A673 (cell line): ENCODE measurements at places on chromosomes 3 and 15.

DNA sequence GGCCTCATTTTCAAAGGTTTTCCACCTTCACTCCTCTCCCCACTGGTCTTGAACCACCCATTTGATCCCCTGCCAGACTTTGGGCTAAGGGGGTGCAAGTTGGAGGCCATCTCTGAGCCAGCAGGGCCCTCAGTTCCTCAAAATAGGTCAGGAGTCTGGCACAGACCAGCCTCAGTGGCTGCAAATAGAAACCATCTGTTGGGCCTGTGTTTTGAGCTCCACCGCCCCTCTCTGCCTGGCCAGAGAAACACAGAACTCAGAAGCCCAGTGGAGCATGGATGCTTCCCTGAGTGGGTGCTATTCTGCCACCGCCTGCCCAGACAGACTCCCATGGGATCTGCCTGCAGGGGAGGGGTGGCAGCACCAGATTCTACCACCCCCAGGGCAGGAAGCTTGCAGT lies 56.3 kb downstream of the CORO2B start:
- DNase-seq: no peak

DNA sequence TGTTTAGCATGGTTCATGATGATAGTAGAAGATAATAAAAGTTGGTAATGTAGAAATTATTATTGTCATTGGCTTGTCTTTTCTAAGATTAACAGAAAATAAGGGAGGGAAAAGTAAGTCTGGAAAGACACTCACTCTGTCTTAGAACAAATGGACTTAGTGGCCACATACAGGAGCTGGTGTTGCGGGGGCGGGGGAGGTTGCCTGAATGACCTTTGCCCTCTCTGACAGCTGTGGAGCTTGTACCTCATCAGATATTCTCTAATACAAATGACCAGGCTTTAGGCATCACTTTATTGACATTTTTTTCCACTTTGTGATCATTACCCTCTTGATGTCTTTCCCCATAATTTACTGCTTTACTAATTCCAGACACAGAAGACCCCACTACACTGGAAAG lies 5.9 kb downstream of the TAGLN3 start:
- no peak for DNase-seq

DNA sequence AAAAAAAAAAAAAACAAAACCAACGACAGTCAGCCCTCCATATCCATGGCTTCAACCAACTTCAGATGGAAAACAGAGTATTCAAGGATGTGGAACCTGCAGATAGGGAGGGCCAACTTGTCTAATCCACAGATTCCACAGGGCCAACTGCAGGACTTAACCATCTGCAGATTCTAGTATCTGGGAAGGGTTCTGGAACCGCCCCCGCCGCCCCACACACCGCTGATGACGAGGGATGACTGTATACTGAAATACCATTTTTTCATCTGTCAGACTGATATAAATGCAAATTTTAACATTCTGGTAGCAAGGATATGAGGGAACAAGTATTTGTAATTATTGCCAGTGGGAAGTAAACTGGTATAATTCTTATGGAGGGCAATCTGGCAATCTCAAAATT lies 29.5 kb downstream of the ADPGK start:
- DNase-seq: no peak

DNA sequence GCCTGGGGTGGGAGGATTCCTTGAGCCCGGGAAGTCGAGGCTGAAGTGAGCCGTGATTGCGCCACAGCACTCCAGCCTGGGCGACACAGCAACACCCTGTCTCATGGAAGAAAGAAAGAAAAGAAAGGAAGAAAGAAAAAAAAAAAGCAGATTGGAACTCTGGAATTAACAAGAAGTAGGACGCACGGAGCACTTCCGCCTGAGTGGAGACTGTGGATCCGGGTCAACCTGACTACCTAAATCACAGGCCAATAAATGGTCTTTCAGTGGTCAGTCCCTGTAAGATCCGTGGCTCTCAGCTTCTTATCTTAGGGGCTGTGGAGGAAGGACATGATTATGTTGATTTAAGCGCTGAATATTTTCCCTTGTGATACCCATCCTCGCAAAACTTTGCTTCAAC lies 2.4 kb upstream of the PPARG start:
- no peak for DNase-seq

GRCh38 chr3:66795365-66795764 lies 202.7 kb upstream of the KBTBD8 start:
- DNase-seq: no peak

DNA sequence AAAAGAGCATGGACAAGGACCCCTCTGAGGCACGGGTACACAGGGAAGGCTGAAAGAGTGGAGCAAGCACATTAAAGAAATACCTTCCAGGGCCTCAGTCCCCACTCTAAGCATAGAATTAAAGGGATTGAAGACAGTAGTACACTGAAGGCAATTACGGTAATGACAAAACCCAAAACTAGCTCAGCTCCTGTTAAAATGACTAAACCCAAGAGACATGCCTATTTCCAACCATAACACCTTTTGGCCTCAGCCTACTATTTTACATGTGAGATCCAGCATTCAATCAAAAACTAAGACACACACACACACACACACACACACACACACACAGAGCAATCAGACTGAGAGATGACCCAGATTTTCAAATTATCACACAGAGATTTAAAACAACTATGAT lies 19.8 kb downstream of the MAP4 start:
- no peak for DNase-seq

- no peak for DNase-seq
These were observed 131.7 kb upstream of the ZBED2 start for GRCh38 chr3:111726788-111727305.

GRCh38 chr15:44595246-44595645 lies 58.3 kb downstream of the EIF3J start:
- no peak for DNase-seq

GRCh38 chr3:152271501-152272236 lies 2.9 kb downstream of the MBNL1 start:
- DNase-seq: no peak

DNA sequence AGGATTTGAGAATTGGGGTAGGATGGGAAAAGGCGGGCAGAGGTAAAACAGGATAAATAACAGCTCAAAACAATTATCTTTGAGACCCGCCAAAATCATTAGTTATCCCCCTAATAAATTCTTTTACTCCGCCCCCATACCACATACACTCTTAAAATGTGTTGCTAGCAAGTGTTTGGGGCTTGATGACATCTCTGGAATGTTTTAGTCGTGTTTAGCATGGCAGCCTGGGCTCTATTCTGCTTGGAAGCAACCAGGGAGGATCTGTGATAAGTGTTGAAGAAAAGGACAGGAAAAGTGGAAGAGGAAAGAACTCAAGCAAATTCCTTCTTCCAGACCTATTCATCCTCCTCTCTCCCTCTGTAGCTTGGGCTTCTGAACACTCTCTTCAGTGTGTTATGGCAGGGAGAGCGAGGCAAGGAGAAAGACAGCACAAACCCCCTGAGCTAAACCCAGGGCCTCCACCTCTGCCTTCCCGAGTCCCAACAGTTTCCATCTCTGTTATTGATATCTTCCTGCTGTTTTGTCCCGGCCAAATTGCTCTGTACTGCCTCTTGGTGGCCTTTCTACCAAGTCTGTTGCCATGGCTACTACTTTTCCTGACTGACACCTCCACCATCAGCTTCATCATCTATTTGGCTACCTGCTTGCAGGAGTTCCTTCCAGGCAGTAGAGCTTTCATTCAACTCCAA lies 135.8 kb downstream of the RPL22L1 start:
- DNase-seq: no peak

DNA sequence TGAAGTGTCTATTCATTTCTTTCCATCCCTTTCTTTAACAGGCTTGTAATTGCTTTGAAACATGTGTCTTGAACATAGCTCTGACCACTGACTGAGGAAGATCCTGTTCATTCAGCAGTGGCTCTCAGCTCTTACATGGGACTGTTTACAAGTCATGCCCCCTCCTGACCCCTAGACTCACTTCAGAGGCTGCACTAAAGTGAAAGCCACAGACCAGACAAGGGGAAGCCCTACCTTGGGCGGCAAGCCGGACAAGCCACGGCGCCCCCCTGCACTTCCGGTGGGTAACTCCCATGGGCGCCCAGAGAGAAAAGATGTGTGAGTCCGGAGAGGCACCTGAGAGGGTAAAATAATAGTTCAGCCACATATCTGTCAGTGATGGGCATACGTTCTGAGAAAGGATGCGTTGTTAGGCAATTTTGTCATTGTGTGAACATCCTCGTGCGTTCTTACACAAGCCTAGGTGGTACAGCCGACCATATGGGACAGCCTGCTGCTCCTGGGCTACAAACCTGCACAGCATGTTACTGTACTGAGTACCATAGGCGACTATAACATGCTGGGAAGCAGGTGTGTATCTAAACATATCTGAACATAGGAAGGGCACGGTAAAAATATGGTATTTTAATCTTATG lies 116.2 kb downstream of the CHSY1 start:
- DNase-seq: no peak

DNA sequence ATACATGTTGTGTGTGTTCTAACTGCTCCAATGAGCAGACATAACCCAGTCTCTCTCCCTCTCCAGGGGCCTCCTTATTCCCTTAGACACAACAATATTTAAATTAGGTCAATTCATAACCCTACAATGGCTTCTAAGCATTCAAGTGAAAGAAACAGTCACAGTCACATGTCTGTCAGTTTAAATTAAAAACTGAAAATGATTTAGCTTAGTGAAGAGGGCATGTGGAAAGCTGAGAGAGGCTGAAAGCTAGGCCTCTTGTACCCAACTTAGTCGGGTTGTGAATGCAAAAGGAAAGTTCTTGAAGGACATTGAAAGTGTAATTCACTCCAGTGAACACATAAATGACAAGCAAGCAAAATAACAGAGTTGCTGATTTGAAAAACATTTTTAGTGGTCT lies 1519.6 kb downstream of the OTOL1 start:
- DNase-seq: no peak

DNA sequence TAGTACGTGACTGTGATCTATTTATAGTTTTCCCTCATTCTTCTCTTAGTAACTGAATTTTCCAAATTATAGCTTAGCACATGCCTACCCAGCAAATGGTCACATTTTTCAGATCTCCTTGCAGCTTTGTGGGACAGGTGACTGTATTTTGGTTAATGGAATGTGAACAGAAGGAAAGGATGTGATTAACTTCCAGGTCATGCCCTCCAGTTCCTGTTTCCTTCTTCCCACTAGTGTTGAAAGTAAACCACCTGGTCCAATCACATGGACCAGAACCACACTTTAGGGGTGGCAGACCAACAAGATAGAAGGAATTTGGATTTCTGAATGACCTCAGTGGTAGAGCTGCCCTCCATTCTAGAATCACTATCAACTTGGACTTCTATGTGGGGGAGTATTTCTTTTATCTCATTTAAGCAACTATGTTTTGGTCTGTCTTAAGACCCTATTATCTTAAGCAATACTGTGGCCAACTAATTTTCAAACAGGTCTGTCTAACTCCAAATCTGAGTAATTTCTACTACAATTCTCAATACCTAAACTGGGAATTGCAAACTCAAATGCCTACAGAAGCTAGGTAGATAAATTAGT lies 76.0 kb upstream of the TSC22D2 start:
- no peak for DNase-seq

DNA sequence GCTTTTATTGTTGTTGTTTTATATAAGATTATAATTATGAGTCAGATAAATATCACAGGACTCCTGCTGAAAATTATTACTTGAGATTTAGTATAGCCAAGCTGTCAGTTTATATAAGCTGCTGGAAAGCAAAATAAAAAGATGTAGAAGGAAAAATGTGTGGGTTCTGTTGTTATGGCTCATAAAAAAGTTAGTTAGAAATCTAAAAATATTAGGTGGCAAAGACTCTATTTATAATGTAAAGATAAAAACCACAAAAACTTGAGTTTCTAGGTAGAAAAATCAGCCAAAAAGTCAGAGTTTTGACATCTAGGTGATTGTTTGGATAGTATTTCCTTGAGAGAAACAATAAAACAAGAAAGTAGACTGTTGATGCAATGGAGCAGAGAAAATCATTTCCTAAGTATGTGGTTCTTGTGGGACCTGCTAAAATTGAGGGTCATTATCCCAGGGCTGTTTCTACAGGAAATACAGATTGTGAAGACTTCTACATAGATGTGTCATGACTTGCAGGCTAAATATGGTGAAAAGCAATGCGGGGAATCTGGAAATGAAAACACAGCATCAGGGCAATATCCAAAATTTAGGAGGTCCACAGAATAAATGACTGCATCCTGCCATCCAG lies 1109.6 kb upstream of the CADM2 start:
- DNase-seq: no peak

- no peak for DNase-seq
These were observed 20.7 kb upstream of the SLC28A1 start for GRCh38 chr15:84863565-84864443.

DNA sequence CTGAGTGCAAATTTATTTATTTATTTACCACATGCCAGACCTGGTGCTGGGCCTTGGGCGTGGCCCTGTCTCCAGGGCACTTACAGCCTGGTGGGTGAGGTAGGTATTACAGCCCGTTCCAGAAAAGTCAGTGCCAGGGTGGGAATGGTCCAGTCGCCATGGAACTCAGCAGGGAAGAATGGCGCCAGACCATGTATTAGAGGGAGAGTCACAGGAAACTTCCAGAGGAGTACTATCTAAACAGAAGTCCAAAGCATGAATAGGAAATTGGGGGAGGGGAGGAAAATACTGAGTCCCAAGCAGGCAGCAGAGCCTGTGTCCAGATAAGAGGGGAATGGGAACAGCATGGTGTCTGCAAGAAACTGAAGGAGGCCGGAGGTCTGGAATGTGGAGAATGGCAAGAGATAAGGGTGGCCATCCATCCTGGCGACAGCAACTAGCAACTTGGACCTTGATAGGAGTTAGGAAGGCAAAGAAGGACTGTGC lies 27.0 kb downstream of the SH3BP5 start:
- DNase-seq: no peak

GRCh38 chr3:87009271-87009670 lies 18.3 kb upstream of the VGLL3 start:
- no peak for DNase-seq

DNA sequence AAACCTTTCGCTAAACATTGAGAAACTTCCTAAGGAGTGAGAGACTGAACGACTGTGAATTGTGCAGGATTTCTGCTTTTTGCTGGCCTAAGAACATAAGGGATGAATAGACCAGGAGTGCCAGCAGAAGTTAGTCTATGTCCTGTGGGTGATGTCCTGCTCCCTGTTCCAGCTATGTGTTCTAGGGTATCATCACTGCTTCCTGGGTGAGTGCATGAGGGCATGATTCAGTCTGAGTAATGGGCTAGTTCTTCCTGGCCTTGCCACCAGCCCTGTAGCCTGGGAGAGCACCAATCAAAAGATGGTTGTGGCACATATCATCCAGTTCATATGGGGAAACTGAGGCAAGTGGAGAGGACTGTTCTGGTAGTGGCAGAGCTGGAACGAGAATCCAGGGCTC lies 153.9 kb upstream of the TPM1 start:
- DNase-seq: no peak
